Midbrain (tissue), 1 donor: ENCODE measurements at places on chromosomes 3 and 15.

GRCh38 chr3:11712646-11713045, 68.9 kb upstream of the VGLL4 start:
- DNase-seq = no peak

GRCh38 chr15:80474224-80475215, 70.3 kb downstream of the ARNT2 start:
- no peak for DNase-seq

DNA sequence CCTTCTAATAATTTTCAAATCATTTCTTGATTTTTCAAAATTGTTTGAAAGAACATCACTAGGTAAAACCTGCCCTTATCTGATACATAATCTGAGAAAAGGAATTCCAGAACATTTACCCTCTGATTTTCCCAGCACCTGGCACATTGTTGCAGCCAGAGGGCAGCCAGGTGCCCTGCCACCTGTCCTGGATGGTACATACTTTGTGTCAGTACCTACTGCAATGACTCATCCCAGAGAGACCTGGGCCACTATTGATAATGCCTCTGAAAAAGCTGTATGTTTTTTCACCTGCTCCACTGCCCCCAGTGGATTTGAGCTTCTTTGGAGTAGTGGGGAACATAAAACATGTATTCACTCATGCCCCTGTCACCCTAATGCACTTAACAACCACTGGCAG, 648.9 kb upstream of the GBE1 start:
- no peak for DNase-seq

- DNase-seq = no peak
These were observed 111.7 kb downstream of the CHSY1 start for GRCh38 chr15:101139986-101140696.

DNA sequence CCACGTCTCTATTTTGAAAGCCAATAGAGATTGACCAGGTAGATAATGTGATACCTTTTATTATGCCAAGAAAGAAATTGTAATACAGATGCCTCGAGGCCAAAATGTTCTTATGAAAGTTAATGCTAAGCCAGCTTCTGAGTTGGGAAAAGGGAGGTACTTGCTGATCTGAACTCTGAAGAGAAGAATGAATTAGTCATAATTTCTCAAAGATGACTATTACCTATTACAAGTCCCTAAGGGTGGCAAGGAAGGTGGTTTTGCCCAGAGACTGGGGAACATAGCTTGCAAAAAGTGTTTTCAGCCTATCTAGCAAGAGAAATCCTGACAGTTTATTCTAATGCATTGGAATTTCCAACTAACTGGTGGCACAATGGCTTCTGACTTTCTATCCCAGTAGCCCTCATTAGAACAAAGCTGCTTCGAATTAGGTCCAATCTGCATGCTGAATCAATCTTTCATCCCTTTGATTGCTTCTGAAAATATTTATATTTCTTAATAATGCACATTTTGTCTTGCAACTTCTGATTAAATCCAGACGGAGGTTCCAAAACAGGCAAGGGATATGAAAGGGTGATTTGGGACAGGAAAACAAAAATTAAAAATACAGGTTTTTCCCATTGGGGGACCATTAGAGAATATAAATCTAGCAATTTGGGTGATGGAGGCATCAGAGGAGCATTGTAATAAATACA, 17.7 kb upstream of the NR2F2 start:
- no peak for DNase-seq

DNA sequence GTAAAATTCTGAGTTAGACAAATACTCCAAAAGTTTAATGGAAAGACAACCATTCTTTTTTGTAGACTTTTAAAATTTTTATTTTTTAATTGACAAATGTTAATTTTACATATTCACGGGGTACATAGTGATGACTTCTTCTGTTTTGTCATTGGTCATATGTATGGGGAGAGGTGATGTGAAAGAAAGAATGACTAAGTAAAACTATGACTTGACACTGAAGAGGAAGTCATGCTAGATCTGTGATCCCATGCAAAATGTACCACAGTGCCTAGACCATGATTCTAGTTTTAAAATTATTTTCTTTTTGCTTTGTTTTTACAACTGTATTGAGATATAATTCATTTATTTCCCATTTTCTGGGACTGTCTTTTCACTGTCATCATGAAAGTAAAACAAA, 281.6 kb downstream of the MBNL1 start:
- DNase-seq = no peak

DNA sequence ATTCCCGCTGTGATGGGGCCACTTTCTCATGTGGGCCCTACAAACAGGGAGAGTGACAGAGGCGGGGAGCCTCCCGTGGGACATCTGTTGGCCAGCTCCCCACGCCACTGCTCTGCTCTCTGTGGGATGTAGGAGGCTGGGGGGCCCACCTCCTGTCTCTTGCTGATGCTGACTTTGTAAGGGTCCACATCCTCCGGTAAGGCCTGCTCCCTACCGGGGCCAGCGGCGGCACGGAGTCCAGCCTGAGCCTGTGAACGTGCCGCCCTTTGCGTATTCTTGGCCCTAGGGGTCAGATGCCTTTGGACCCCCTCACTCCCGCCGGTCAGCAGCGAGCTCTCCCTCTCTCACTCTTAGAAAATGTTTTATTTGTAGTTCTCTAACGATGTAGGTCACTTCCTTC, 153.2 kb downstream of the LRRC28 start:
- no peak for DNase-seq

DNA sequence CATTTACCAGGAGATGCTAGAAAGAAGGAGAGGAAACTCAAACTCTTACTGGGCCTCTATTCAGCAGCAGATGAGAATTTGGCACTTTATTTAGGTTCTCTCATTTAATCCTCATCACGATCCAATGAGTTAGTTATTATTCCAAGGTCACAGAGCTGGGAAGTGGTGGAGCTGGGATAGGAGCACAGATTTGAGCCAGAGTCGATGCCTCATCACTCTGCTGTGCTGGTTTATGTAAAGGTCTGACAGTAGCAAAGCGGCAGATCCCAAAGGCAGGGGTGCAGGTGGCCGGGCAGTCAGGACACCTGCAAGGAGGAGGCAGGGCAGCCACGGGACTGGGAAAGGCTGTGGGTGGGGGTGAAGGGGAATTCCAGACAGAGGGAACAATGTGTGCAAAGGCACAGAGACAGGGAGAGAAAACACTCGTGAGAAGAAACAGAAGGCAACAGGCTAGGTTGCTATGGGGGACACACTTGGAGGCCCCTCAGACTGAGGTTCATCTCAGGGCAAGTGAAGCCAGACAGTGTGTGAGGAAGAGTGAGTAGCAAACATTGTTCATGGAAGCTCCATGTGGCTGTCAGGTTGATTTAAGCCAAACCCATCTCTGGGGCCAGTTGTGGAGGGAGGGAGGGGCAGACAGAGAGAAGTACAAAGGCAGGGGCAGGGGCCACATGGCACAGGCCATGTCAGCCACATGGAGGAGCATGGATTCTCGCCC, 26.8 kb downstream of the RAB6B start:
- DNase-seq = no peak

GRCh38 chr15:93111451-93111850, 22.4 kb upstream of the RGMA start:
- no peak for DNase-seq

- no peak for DNase-seq
These were observed 132.4 kb upstream of the IQSEC1 start for GRCh38 chr3:13205567-13206143.

- DNase-seq = no peak
These were observed 147.7 kb upstream of the BHLHE40 start for GRCh38 chr3:4831580-4831950.
